ENCODE measurements at places on chromosomes 3 and 15.
A peak's percentile ranks its signal among the peaks of the same experiment; 100 is the strongest.

DNA sequence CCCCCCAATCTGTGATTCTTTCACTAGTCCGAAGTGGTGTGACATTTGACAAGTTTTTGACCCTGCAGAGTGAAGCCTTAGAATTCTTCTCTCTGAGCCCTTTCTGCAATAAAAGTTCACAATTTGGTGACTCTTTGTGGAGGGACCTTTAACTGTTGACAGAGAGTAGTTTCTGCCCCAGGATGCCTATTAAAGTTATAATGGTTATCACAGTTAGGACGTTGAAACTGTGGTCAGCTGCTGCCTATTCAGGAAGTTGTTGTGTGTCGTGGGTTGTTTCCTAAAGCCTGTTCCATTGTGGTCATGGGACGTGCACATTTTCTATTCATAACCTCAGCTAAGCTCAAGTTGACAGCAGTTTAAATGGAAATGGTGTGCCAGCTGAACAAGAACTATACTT is 274.5 kb downstream of the NEK10 start:
- DNase-seq, result no peak

DNA sequence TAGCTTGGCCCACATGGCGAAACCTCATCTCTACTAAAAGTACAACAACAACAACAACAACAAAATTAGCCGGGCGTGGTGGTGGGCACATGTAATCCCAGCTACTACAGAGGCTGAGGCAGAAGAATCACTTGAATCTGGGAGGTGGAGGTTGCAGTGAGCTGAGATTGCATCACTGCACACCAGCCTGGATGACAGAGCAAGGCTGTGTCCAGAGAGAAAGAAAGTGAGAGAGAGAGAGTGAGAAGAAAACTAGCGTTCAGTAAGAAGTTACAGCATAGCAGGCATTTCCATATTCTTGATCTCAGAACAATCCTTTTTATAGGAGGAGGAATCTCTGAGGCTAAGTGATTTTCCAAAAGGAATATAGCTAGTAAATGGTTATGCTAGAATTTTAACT is 1076.1 kb downstream of the AGBL1 start:
- no peak for DNase-seq

GRCh38 chr15:95265419-95265997 is 1034.1 kb downstream of the MCTP2 start:
- no peak for DNase-seq

DNA sequence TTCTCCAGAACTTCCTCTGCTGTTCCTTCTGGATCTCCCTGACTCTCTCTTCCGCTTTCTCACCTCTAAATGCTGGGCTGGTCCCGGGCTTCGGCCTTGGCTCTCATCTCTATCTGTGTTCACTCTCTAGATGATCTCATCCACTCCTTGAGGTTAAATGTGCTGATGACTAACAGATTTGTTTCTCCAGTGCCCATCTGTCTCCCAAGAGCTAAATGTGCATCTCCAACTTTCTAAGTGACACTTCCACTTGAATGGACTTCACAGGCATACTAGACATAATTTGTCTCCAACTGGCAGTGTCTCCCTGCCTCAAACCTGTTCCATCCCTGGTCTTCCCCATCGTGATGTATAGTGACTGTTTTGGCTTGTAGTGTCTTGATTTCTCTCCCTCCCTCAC is 95.3 kb downstream of the ITPR1 start:
- DNase-seq, result no peak

- no peak for DNase-seq
These were observed 6.2 kb downstream of the DLG1 start for GRCh38 chr3:197292083-197292646.

DNA sequence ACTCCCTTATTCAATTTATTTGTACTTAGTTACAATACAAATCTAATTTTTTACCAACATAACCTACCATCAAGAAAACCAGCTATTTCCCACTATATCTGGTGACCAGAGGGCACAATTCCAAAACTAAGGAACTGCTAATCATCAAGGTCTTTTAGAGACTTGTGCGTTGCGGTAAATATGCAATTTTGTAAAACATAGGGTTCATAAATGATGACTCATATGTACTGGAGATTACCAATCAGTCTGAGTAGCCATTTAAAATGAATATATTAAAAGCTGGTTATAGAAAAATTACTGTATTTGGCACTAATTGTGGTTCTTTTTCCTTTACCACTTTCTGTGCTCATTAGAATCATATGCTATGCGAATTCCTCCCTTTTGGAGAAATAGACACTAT is 859.6 kb downstream of the ROBO1 start:
- DNase-seq, result no peak

DNA sequence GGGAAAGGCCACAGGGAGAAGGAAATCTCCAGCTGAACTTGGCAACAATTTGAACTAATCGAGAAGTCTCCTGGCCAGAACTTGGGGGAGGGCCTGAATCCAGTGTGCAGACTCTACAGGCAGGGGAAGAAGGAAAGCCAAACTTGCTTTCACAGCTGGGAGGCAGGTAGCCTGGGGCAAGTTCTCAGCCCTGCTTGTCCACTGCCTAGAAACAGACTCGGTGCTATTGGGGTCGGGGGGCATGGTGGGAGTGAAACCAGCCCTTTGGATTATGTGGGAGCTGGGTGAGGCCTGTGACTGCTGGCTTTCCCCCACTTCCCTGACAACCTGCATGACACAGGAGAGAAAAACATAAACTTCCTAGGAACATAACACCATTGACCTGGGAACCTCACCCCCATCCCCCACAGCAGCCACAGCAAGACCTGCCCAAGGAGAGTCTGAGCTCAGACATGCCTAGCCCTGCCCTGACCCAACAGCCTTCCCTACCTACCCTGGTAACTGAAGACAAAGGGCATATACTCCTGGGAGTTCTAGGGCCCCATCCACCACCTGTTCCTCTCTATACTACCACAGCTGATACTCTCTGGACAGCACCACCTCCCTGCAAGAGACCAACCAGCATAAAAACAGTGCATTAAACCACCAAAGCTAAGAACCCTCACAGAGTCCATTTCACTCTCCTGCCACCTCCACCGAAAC is 103.7 kb upstream of the MNS1 start:
- no peak for DNase-seq

DNA sequence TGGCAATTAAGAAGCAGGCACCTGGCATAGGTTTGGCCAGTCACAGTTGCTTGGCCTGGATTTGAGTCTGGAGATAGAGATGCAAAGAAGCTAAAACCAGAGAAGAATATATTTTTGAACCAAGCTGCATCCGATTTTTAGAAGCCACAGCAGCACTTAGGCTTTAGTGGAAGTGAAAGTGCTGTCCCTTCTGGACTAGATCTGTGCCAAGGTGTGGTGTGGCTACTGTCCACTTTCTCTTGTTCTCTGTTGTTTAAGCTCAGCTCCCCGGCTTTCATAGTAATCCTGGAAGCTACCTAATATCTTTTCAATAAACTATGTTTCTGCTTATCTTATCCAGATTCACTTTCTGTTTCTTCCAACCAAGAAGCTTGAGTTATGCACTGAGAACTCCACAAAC is 183.4 kb upstream of the THRB start:
- no peak for DNase-seq

DNA sequence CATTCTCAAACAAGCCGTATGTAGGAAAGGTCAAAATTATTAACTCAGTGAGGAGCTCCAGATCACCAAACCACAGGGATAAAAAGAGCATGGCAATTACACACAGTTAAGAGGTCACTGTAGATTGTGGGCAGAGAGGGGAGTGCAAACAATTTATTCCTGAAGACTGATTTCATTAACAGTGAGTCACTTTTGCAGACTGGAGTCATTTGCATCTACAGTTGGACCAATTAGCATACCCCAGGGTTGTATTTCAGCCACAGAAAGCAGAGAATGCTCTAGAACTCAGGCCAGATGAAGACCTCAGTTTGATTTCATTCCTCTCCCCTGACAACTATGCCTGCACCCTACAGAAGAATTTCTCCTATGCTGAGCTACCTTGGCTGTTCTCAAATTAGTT is 40.1 kb downstream of the SETMAR start:
- no peak for DNase-seq

DNA sequence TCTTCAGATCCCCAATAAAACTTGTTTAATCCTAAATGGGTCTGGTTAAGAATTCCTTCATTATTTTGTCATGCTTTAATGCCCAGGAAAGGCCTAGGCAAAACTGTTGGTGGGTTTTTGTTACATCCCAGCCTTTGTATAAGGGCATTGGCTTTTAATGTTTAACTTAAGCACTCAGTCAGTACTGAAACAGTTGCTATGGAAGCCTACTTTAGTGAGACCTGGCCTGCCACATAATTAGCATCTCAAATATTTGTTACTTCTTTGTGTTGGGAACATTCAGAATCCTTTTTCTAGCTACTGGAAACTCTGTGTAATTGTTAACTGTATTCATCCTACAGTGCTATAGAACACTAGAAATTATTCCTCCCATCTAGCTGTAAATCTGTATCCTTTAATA is 369.6 kb upstream of the ATP10A start:
- no peak for DNase-seq

DNA sequence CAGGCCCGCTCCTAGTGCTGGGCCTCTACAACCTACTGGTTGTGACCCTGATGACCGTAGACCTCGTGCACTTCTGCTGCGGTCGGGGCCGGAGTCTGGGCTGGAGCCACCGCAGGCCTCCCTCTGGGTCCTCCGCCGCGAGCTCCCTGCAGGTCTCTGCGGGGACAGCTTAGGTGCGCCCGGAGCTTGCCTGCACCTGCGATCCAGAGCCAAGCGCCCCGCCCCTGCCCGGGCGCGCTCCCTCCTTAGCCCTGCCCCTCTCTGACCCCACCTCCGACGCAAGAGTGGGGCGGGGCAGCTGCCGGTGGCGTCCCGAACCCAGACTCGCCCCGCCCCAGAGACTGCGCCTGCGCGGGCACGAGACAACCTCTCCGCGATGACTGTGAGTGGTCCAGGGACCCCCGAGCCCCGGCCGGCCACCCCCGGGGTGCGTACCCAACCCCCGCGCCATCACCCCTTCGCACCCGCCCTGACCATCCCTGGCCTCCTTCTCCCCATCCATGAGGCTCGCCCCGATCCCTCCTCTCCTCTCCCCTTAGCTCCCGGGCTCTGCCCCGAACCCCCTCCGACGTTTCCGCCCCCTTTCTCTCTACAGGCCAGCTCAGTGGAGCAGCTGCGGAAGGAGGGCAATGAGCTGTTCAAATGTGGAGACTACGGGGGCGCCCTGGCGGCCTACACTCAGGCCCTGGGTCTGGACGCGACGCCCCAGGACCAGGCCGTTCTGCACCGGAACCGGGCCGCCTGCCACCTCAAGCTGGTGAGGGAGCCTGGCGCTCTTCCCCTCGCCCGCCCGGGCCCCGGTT is at the start of gene UNC45A:
TSS of gene UNC45A (plus strand) at position 337 of the 803 bp plus-strand sequence. CDS start at position 377, 40 bp downstream.
- DNase-seq, result peak; percentile 93

DNA sequence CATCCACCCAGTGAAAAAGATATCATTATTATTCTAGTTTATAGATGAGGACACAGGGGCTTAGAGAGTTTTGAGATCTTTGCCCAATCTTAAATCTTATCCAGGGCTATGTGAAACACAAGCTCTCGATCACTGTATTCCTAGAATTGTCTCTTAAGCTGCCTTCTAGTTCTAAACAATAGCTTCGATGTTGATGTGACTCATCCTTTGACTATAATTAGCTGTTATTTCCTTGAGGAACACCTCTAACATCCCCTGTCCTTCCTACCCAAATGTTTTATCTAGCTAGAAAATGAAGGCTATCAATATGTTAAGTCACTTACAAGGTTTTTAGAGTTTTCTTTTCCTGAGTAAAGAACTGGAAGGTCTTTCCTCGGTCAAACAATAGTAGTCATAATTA is 83.1 kb upstream of the STAC start:
- no peak for DNase-seq

DNA sequence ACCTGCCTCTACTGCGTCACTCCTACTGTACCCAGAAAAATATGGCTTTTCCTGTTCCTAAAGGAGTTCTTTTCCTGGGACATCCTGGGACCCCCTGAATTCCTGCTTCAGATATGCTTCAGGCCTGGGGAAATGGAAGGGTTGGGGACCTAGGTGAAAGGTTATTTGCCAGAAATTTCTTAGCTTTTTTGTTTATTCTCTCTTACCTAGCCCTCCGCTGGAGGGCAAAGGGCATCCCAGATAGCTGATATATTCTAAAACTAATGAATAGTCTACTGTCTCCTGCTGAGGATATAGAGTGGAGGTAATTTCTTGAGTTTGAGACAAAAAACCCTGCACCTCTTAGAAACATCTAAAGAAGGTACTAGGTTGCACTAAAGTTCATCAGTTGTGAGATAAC is 3.6 kb upstream of the ZNF148 start:
- DNase-seq, result no peak

DNA sequence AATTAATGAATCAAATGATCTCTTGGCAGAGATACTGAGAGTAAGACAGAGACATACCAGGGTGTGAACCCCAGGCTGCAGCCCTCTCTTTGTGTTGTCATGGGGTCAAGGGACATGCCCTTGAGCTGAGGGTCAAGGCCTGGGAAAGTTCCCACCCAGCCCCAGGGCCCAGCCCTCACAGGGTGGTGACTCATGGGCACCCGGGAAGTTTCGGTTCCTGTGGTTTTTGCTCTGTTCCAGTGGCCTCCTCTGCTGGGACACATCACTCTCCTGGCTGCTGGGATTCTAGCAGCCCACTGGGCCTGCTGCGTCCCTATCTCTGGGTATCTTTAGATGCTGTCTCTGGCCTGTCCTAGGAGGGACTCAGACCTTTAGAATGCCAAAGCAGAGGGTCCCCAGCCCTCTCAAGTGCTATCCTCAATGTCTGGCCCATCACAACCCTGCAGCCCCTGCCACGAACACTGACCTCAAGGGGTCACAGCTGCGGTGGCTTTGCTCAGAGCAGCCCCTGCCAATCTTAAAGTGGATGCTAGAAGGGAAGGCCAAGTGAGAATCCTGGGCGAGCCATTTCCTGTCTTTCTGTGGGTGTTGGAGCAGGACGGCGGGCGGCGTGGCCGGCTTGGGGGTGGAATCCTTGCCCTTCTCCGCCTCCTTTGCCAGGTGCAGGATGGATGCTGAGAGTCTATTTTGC is 148.4 kb upstream of the TLE3 start:
- DNase-seq, result no peak

- no peak for DNase-seq
These were observed 17.9 kb downstream of the CAPN7 start for GRCh38 chr3:15223685-15224572.

DNA sequence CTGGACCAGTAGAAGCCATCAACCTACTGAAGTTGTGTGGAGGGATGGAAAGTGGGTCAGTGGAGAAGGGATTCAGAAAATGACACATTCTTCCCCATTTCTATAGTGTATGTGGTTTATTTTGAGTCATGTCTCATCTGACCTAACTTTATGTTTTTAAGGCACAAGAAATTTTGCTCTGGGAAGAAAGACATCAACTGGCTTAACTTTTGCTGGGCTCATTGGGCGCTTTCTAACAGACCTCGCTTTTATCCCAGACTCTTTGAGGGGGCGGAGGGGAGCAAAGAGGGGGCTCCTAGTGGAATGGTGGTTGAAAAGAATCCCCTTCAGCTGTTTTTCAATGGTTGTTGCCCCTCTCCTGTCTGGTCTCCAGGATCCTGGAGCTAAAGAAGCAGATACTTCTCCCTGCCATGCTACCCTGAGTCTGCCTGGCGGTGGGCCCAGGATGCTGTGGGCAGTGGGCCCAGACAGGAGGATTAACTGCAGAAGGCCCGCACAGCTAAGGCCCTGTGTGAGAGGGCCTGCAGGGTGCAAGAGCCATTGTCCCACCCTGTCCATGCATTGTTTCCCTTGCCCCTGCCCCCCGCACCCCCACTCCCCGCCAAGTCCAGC is 14.5 kb downstream of the CSRNP1 start:
- peak; percentile 77 for DNase-seq

- no peak for DNase-seq
These were observed 468.6 kb downstream of the SHQ1 start for GRCh38 chr3:72379500-72380187.

- no peak for DNase-seq
These were observed 113.5 kb downstream of the VGLL4 start for GRCh38 chr3:11530153-11530721.

All from right forelimb (tissue), 1 donor.